Stimulated activated naive CD4-positive, alpha-beta T cell (primary cell): ENCODE measurements at places on chromosomes 16 and 17.

DNA sequence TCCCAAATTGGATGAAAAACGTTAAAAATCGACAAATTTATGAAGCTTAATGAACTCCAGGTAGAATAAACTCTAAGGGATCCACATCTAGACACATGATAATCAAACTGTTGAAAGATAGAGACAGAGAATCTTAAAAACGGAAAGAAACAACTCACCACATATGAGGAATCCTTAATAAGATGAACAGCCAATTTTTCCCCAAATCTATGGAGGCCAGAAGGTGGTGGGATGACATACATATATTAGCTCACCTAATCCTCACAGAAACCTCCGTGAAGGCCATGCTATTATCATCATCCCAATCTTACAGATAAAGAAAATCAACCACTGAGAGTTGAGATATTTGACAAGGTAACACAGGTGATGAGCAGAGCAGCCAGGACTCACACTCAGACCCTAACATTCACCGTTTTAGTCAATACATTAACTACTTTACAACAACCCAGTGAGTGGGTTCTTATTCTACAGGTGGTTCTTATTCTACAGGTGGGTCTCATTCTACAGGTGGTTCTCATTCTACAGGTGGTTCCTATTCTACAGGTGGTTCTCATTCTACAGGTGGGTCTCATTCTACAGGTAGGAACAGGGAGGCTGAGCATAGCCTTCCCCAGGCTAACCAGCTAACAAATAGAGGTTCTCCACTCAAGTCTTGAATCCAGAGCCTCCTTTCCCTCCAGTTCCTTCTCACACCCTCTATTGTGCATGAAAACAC, 4.8 kb downstream of the CACNG1 start:
- no peak for DNase-seq

GRCh38 chr16:66900721-66901441, 17.8 kb downstream of the CDH16 start:
- DNase-seq: no peak

GRCh38 chr16:57444711-57445110, 2.5 kb downstream of the CIAPIN1 start:
- DNase-seq: no peak

DNA sequence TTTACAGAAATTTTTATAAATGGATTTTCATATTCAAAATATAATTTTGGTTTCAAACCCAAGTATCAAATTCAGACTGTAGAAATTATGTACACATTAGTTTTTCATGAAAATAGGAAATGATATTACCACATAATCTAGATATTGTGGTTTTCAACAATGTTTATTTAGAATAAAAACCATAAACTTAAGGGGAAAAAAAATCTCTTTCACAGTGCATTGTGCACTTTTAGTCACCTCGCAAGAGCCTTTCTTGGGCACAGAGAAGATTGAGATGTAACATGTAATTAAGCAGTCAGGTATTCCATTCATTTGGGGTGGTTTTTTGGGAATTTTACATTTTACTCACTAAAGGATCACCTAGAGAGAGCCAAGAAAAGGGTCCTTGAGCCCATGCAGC, 104.0 kb downstream of the TANC2 start:
- DNase-seq: no peak

DNA sequence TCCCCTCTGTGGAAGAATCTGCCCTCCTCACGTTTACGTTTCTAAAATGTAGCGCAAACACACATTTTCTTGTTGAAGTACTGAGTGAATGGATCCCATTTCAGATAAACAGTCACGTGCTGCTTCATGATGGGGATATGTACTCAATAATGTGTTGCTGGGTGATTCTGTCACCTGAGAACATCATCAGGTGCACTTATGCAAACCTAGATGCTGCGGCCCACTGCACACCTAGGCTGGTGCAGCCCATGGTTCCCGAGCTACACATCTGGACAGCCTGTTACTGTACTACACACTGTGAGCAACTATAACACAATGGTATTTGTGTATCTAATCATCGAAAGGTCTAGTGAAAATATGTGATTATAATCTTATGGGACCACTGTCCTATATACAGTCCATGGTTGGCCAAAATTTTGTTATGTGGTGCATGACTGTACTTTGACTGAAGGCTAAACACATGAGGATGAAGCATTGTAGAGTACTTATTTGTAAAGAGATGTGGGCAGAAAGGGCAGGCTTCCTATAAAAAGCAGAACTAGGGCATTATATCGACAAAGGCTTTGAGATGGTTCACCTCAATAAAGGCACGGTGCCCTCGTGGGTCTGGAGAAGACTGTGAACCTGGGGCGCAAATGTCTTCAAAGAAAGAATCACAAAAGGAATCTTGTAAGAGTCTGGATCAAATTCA, 26.3 kb downstream of the MARF1 start:
- DNase-seq: no peak

DNA sequence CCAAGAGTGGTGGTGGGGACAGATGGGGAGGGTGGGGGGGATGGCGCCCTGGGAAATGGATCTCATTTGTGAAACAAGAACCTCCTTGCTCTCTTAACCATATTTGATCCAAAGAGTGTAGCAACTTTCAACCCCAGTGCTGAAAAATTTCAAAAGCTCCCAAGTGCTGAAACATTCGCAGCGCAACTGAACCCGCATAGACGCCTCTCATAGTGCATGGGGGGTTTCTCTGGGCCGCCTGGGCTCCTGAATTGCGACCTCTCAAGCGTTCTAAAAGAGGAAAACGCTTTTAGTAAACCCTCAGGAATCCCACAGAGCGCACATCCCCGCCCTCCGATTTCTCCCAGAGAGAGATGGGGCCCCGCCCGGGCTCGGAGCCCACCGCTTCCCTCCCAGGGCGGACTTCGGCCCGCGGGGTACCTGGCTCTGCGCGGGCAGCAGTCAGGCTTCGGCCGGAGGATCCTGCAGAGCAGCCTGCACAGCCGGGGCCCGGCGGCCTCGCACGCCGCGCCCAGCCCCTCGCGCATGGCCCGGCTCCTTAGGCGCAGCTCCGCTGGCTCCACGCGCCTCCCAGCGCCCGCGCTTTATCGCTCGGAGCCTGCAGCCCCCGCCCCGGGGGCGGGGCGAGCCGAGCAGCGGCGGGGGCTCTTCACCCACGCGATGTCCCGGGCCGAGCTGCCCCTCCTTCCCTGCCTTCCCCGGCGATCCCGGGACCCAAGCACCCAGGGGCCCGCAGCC, 7.0 kb downstream of the NOS2 start:
- DNase-seq: no peak

DNA sequence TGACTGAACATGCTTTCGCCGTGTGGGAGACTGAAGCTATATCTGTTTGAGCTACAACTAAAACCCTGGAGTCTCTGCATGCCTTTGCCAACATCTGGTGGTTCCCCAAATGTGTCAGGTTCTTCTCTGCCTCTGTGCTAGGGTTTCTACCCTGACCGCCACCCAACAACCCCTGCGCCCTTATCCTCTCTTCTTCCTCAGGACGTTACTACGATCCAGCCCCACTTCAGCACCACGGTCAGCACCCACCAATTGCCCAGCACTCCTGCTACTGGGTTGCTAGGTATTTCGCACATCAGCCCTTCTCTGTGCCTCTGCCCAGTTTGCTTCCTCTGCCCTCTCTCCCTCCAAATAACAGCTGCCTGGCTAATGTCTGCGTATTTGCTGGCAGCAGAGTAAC, 106.3 kb upstream of the HSBP1 start:
- no peak for DNase-seq

DNA sequence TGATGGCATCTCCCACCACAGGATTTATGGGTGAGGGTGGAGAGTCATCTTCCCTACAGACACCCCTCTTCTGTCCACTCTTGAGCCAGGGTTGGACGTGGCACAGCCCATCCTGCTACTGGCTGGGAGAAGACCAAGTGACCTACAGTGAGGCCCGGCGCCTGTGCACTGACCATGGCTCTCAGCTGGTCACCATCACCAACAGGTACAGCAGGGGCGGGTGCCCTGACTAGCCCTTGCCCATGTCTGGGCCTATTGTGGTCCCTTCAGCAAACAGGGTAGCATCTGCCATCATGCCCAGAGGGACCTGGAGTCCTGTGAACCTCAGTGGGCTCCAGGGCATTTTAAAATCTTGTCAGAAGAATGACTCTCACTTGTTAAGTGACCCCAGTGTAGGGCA, 48.2 kb downstream of the MRC2 start:
- no peak for DNase-seq

GRCh38 chr17:37827905-37828650, 83.2 kb upstream of the HNF1B start:
- DNase-seq: no peak

GRCh38 chr16:83272843-83273242, 534.9 kb upstream of the HSBP1 start:
- DNase-seq: no peak

DNA sequence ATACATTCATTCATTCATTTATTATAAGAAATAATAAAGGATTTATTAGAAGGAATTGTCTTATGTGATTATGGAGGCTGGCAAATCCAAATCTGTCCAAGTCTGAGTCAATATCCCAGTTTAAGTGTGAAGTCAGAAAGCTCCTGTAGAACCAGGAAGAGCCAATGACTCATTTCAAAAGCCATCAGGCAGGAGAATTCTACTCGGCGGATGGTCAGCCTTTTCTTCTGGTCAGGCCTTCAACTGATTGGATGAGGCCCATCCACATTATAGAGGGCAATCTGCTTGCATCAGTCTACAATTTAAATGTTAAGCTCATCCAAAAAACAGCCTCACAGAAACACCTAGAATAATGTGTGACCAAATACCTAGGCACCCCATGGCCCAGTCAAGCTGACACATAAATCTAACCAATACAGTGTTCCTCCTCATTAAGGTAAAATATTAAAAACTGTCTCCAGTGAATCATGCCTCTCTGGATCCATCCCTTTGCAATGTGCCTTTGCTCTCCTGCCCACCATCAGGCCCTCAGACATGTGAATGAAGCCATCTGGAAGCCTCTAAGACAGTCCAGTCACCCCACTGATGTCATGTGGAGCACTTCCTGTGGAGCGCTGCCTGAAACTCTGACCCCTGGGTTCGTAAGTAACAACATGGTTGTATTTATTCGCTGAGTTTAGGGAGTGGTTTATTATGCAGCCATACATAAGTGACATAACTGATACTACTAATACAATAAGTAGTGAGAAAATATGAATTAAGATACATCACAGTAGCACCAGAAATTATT, 69.2 kb upstream of the WSB1 start:
- no peak for DNase-seq

GRCh38 chr17:55731586-55732250, 9.1 kb upstream of the TMEM100 start:
- DNase-seq: no peak

- DNase-seq: no peak
Measured at GRCh38 chr16:53968896-53969295, 264.9 kb downstream of the FTO start.

- DNase-seq: no peak
Measured at GRCh38 chr16:27769561-27770255, 219.8 kb downstream of the KATNIP start.

DNA sequence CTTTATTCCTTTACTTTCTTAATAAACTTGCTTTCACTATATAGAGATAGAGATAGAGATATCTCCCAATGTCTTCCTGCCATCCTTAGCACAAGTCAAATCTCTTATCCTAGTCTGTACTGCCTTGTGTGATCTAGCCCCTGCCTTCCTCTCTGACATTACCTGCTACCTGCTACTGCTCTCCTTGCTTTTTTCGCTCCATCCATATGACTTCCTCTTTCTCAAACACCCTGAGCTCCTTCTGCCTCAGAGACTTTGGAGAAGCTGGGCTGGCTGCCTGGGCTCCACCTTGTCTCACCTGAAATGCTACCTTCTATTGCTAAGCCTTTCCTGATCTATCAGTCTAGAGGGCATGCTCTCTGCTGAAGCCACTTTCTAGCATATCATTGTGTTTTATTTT, 24.7 kb upstream of the WSB1 start:
- no peak for DNase-seq

- no peak for DNase-seq
Measured at GRCh38 chr16:84193480-84193879, 2.5 kb downstream of the ADAD2 start.

DNA sequence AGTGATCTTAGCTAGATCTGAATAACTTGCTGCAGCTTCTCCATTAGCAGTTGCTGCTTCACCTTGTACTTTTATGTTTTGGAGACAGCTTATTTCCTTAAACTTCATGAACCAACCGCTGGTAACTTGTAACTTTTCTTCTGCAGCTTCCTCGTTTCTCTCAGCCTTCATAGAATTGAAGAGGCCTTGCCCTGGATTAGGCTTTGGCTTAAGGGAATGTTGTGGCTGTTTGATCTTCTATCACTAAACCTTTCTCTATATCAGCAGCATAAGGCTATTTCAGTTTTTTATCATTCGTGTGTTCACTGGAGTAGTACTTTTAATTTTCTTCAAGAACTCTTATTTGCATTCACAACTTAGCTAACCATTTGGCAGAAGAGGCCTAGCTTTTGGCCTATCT, 21.5 kb upstream of the TMEM92 start:
- no peak for DNase-seq

DNA sequence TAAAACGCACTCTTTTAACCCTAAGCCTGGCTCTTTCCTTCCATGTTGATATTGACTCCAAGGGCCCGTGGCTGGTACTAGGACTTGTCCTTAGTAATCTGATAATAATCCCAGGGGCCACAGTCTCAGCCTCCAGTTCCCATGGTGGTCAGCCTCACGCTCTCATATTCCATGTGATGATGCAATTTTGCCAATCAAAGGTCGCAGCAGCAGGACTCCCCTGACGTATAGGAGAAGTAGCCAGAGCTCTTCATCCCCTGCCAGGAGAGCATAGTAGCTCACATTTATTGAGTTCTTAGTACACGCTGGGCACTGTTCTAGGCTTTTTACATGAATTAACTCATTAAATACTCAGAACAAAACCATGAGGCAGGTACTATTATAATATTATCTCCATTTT, 42.4 kb downstream of the CD300LF start:
- no peak for DNase-seq

DNA sequence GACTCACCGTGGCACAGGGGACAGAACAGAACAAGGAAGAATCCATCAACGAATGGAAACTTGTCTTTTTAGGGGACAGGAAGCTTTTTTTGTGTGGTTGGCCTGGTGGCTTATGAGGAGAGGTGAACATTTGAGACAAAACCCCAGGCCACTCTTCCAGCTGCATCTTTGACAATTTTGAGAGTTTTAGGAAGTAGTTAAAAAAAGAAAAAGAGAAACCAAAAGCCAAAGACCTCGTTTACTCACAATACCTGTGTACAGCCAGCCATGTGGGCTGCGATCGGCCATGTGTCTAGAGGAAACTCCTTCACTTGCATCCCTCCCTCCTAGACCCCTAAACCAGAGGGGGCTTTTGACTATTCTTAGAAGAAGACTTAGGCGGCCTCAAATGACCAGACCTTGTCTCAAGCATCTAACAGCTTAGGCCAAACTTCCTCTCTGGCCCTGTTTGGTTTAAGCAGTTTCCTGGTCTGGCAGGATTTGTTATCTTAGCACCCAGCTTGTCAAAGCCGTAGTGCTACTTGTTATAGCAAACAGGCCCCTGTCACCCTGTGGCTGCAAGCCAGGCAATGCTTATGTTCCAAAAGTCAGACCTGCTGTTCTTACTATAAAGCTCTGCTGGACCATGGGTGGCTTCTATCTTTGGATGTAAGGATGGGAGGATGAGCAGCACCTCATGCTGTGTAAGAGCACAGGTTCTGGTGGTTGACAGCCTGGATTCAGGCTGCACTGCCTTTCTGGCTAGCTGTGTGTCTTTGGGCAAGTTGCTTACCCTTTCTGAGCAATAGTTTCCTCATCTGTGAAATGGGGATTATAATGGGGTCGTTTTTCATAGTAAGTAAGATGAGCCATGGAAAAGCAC, 17.7 kb downstream of the KSR1 start:
- no peak for DNase-seq
